Left hindlimb (tissue), 1 donor: ENCODE measurements at places on chromosomes 3 and 15.

- no peak for DNase-seq
These were observed 50.6 kb downstream of the DRD3 start for GRCh38 chr3:114128231-114128630.

DNA sequence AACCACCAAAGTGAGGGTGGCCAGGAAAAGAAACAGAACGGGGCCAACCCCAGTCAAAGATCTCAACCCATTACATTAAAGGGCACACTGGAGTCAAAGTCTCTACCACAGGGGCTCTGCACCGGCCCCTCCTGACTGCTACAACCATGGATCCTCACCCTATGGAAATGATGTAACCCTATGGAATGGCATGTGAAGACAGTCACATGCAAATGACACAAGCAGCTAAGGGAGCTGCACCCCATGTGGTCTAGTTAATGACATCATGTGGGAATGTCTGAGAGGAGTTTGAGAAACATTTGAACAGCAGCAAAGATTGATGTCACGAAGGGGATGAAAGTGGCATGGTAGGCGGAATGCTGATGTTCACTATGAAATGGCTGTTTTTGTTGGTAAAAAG lies 298.2 kb upstream of the SLCO3A1 start:
- no peak for DNase-seq

- DNase-seq = no peak
These were observed 176.6 kb downstream of the VGLL3 start for GRCh38 chr3:86814321-86814720.

DNA sequence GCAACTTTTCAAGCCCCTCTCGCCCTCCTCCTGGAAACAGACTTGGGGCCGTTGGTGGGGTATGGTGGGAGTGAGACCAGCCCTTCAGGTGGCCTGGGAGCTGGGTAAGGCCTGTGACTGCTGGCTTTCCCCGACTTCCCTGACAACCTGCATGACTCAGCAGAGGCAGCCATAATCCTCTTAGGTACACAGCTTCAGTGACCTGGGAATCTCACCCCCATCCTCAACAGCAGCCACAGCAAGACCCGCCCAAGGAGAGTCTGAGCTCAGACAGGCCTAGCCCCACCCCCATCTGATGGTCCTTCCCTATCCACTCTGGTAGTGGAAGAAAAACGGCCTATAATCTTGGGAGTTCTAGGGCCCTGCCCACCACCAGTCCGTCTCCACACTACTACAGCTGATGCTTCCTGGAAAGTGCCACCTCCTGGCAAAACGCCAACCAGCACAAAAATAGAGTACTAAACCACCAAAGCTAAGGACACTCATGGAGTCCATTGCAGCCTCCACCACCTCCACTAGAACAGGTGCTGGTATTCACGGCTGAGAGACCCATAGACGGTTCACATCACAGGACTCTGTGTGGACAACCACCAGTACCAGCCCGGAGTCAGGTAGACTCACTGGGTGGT lies 13.1 kb upstream of the SLC27A2 start:
- no peak for DNase-seq

GRCh38 chr3:72565593-72565992 lies 282.7 kb downstream of the SHQ1 start:
- no peak for DNase-seq

- no peak for DNase-seq
These were observed 19.1 kb upstream of the GJD2 start for GRCh38 chr15:34773917-34774316.

- DNase-seq = no peak
These were observed 221.8 kb downstream of the ZIC1 start for GRCh38 chr3:147630921-147631415.

DNA sequence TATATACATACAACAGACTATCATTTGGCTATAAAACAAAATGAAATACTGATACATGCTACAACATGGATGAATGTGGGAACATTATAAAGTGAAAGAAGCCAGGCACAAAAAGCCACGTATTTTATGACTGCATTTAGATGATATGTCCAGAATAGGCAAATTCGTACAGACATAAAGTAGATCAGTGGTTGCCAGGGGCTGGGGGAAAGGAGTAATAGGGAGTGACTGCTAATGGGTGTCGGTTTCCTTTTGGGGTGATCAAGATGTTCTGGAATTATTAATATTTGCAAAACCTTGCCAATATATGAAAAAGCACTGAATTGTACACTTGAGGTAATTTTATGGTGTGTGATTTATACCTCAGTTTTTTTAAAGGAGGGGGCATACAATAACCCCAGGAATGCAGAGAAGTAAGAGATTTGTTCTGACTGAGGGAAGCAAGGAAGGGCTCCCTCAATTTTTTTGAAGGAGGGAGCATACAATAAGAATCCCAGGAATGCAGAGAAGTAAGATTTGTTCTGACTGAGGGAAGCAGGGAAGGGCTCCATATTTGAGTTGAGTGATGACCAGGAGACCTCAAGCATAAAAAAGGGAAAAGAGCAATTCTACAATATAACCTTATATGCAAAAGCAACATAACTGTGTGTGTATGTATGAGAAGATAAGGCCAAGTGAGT lies 6.2 kb downstream of the PSMD6 start:
- DNase-seq = no peak

- no peak for DNase-seq
These were observed 26.8 kb downstream of the GALK2 start for GRCh38 chr15:49196856-49197255.

DNA sequence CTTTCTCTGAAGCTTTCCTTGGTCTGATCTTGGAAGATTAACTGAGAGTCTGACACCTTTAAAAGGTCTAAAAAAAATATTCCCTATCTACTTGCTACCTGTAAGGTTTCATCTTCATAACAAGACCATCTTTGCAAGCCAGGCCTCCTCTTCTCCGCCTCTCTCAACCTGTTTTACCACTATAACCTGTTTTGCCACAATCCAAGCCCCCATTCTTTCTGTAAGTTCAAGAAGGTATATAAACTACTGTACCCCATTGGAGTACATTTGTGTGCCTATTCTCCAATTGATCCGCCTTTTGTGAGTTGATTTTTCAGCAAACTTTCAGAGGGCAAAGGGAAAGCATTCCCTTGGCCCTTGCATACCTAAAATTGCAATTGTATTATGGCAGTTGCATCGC lies 319.3 kb upstream of the NECTIN3 start:
- no peak for DNase-seq

DNA sequence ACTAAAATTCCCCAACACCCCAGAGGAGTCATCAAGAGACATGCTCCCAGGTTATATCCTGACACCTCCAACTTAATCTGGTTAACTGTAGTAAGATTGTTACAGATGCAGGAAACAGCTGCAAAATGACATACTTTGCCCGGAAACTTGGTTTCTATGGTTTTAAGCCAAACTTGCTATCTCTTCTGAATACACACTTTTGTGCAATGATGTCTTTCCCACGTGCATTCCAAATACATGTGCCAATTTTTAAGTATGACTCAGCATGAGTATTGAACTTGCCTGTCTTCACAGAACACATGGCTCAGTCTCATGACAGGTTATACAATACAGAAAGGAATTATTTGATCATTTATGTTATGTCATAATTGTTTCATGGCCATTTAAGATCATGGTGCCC lies 207.0 kb upstream of the DCBLD2 start:
- DNase-seq = no peak

GRCh38 chr15:64740311-64741170 lies 34.8 kb downstream of the RBPMS2 start:
- DNase-seq = peak; percentile 79

DNA sequence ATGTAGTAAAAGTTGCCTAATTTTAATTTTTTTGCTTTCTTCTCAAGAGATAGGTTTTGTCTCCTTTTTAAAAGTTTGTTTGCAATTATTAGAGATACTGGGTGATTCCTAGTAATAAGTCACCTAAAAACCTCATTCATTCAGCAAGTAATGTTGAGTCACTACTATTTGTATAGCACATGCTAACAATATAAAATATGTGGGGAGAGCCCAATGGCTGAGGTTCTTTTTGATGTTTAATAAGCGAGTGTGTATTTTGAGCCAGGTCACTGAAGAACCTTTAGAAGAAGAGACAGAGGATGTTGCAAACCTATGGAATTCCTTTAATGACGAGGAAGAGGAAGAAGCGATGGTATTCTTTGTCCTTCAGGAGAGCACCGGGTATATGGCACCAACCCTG lies 123.7 kb upstream of the CHRM5 start:
- DNase-seq = no peak

- DNase-seq = peak; percentile 96
These were observed at the start of gene COMMD4 for GRCh38 chr15:75335705-75336355. TSS of gene COMMD4 (plus strand) at chr15:75336063. CDS start at chr15:75336090, 27 bp downstream.

DNA sequence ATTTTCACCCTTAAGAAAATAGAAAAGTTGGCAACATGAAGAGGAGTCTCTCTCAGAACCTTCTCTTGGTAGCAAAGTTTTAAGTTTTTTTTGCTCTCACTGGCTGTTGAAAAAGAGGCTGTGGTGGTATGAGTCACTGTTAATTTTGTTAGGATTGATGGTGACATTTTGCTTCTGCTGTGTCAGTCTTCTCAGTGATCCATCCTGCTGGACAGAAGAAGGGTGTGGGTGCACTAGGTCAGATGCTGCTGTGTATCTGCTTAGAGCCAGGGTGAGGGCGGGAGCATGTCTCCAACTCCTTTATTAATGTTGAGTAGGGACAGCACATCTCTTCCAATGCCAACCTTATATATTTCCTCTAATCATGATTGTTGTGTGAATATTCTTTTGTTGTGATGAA lies 369.5 kb downstream of the FEZF2 start:
- DNase-seq = no peak

DNA sequence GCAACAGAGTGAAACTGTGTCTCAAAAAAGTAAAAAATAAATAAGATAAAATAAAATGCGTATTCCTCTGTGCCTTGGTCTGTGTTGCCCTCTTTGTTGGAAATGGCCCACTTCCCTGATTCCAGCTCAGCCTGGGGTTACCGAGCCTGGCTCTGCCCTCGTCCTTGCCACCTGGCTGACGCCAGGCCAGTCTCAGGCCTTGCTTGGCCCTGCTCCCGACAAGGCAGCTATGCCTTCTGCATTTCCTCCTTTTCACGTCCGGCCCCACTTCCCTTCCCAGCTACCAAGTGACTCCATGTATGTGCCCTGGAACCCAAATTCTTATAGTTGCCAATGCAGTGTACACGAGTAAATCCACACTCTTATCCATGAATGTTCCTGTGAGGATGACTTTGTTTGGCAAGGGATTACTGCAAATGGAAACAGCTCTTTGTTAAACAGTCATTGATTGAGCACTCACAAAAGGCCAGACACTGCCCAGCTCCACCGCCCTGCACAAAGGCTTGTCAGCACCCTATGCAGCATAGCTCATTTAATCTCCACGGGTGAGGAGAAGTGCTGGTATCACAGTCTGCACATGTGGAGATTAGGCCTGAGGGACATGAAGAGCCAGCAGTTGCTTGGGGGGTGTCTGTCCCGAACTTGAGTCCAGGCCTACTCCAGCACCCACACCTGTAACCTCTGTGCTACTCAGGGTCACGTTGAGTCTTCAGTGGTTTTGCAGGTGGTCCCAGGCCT lies 25.1 kb downstream of the SPSB4 start:
- peak; percentile 40 for DNase-seq

DNA sequence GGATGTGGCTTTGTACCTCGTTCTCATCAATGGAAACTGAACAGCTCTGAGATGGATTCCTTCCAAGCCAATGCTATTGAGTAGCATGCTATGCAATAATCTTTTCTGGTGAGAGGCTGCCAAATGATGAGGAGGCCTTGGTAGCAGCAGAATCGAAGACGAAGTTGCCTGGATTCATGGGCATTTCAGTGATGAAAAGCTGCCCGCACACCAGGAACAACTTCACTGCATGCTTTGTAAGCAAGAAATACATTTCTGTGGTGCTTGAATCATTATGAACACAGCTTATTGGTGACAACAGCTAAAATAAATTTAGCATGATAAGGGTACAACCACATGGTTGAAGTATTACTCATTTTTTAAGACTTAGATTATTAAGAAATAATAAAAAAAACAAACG lies 246.8 kb upstream of the ROBO1 start:
- DNase-seq = no peak
